ENCODE measurements at places on chromosomes 2 and 18. TPM values are rescaled to one million over a fixed set of nuclear protein-coding genes. Genes with fewer than 3 reads are reported as not detected.

Gene PIK3C3
- 74.6 TPM for total RNA-seq

Gene ZNF385B
- total RNA-seq = 7.7 TPM

Gene MARCO
- total RNA-seq = under 0.01 TPM

Gene SCG2
- 138 TPM for total RNA-seq

Gene NFATC1
- total RNA-seq = 0.41 TPM

DNA sequence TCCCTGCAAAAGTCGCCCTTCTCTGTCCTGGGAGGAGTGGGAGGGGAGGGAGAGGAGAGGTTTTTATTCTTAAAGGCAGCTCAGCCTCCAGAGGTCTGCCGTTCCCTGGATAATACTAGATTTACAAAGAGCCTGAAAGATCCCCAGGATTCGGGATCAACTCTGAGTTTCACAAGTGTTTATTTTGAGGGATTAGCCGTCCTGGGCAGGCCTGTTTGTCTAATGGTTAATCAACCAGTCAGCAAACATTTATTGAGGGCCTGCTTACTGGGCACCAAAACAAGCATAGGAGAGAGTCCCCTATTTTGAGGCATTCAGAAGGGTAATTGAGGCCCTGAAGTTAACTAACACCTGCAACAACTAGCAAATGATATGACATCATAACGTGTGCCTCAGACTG, 152.6 kb upstream of the SLC1A4 start:
- no peak for DNase-seq

DNA sequence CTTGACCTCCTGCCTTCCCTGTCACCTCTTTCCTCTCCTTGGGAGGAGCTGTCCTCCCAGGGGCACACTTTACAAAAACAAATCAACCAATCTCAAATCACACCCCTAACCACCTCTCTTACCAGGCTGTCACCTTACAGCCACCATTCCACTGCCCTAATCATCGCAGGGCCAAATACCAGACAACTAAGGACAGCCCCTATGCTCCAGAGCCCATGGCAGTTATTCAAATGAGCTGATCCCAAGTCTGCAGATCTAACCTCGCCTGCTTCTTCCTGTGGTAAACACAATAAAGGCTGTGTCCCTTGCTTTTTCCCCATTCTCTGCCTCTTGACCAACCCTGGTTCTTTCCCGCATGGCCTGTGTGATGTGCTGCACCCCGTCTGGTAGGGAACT, 154.2 kb upstream of the CNTNAP5 start:
- DNase-seq = no peak

- no peak for DNase-seq
Measured at GRCh38 chr2:24493713-24494112, 2.7 kb downstream of the NCOA1 start.

- no peak for DNase-seq
Measured at GRCh38 chr18:965921-966758, 61.5 kb downstream of the ADCYAP1 start.

GRCh38 chr18:574865-575645, 5.1 kb upstream of the CETN1 start:
- DNase-seq = no peak

- DNase-seq = no peak
Measured at GRCh38 chr2:95505222-95505621, 20.7 kb upstream of the TRIM43B start.

DNA sequence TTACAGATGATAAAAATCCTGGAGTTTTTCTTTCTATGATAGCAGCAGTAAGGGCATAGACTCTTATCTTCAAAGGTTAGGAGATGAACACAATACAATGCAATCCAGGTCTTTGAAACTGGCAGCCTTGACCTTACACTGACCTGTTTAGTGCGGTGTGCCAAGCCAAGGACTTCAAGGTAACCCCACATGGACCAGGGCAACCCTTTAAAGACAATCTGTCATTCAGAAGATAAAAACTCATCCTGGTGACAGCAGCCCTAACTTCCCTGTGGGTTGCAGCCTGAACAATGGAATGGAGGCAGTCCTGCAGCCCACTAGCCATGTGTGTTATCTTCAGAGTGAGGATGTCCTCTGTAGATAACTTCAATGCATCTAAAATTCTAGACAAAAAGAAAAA, 78.1 kb downstream of the RTTN start:
- no peak for DNase-seq

DNA sequence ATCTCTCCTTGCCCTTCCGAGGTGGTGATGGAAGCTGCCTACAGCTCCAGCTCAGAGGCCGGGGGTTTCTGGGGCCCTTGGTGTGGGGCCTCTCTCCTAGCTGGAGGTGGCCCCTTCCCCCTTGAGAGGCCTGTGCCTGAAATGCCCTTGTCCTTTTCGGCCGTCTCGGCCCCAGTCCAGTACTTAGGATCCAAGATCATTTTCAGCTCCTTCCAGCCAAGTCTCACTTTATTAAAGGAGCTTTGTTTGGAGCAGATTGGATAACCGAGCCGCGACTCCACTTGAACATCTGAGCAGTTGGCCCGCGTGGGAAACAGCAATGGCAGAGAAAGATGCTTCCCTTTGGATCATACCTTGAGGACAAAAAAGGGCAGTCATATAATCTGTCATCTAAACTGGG, 125.0 kb downstream of the NEDD4L start:
- no peak for DNase-seq

GRCh38 chr2:18599509-18600254, 10.3 kb upstream of the NT5C1B start:
- DNase-seq = no peak

- no peak for DNase-seq
Measured at GRCh38 chr2:26114151-26114550, 58.7 kb upstream of the GAREM2 start.

DNA sequence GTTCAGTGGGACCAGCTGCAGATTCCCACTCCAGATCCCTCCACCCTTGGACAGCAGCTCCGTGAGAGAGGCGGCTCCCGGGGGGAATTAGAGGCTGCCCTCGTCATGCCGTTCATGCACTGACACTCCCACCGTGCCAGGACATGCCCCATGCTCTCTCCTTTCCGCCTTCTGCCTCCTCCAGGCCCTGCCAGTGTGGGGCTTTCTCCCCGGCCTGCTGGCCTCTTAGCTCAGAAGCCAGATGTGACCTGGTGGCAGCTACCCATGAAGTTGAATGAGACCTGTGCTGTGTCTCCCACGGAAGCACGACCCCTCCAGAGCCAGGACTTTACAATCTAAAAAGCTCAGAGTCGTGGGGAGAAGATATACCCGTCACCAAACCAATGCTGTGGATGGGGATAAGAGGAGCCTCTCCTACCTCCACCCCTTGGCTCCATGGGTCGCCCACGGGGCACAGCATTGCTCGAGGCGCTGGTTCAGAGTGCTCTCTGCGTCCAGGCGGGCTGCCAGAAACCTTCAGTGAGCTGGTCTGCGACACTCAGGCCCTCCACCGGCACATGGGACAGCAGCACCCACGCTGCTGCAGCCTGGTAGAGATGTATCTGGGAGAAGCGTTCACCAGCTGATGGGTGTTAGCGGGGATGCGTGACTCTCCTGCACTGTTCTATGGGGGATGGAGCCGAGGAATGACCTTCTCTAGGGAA, 111.0 kb upstream of the GPC1 start:
- DNase-seq = no peak

GRCh38 chr2:150042500-150043171, 444.8 kb downstream of the RND3 start:
- DNase-seq = no peak

- no peak for DNase-seq
Measured at GRCh38 chr2:47666332-47666731, 116.6 kb upstream of the MSH6 start.

DNA sequence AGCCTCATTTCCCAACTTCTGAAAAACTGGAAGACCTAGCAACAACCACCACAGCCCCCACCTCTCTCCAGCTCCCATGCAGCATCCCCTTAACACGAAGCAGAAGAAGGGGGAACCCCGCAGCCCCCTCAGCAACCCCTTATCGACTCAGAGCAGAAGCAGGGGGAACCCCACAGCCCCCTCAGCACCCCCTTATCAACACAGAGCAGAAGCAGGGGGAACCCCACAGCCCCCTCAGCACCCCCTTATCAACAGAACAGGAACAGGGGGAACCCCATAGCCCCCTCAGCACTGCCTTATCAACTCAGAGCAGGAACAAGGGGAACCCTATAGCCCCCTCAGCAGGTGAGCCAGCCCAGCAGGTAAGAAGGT, 6.7 kb downstream of the SLC66A2 start:
- no peak for DNase-seq

DNA sequence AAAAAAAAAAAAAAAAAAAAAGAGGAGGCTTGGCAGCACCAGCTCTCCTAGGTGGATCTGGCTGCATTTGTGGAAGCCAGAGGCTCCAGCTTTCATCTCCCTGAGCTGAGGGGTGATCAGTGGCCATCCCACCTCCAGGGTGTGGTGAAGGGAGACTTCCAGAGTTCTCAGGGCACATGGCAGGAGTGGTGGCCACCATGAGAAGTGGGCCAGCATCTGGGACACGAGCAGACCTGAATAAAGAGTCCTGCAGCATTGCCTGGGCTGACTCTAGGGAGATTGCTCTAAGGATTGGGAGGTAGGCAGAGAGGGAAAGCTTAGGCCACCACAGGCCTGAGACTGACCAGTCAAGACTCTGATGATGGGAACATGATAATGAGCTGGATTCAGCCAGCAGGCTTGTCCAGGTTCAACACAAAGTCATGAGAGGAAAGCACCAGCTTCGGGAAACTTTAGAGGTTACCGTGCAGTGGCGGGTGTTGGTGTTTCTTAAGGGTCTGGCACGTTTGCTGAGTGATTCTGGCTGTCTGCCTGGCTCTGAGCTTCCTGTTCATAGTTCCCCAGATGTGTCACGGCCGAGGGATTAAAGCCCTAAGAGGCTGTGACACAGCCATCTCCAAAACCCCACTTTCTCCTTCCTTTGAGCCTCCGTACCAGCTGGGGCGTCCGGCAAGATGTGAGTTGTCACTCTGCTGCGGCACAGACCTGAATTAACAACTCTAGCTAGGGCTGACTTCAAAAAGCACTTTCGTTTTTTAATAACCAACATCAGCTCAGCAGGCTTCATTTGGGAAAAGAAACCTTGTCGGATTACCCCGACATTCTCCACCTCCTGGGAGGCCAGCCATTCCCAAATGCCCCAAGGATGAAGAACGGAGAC, 38.3 kb upstream of the IL1R1 start:
- DNase-seq = no peak
